Right renal cortex interstitium (tissue), 3 donors: ENCODE measurements at places on chromosomes 4 and X. TPM values are rescaled to one million over a fixed set of nuclear protein-coding genes. Genes with fewer than 3 reads are reported as not detected.
A peak's percentile ranks its signal among the peaks of the same experiment; 100 is the strongest.

GRCh38 chr4:45663003-45663402 is 460.9 kb downstream of the GABRG1 start:
- peak; percentile 16 for DNase-seq

DNA sequence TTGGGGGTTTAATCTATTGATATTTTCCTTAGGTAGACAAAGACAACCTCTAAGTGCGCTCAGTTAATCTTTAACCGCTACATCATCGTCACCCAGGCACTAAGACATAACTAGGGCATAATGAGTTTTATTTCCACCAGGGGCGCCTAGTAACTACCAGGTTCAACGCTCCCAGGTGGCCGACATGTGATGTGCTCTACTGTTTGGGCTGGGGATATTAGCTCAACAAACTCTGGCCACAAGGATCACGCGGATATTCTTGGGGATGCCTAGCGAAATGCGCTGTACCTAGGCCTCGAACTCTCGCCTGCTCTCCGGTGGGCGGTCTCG is 915 bp upstream of the RAB33B start:
- peak; percentile 44 for DNase-seq

GRCh38 chr4:3419836-3420605 is 21.7 kb upstream of the HGFAC start:
- DNase-seq, result no peak

The PDLIM3 gene
- 3.6 TPM for polyA plus RNA-seq

DNA sequence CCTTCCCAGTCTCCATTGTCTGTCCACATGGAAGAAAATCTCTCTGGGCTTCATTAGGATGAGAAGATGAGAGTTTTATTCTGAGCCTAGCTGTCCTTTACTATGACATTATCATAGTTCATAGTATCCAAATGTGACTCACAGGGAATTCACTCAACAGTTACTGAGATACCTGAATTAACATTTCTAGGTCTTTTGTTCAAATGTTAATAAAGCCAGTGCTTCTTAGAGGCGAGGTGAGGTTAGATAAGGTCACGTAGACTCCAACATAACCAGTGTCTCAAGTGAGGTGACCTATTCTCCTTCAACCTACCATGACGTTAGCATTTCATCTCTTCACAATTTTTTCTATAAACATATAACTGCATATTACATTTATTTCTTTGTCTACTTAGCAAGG is 67.2 kb downstream of the PALLD start:
- no peak for DNase-seq

DNA sequence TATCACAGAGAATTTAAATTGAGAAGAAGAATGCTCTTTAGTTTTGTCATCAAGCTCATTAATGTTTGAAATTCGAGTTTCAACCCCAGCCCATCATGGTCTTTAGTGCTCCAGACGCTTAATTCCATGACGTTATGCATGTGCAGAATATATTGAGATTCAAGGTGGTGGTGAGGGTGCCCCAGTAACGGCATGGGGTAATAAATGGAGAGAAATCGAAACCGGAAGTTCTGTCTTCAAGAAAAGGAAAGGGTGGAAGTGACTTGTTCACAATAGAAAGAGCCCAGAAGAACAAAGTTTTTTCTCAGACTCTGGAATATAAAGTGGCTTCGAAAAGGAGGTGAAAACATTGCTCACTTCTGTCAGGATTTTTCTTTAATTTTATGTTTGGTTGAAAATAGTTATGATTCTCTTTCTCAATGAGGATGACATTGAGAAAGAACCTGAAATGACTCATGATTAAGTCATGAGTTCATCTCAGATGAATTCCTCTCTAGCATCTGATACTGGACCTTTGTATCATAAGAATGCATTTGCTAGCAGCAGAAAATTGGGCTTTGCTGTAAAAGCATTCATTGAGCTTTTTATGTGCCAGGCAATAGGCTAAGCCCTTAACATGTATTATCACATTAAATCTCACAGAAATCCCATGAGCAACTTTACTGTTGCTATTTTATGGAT is 779 bp upstream of the DDX60L start:
- no peak for DNase-seq

The SPRY1 gene
- polyA plus RNA-seq, result 85.3 TPM

The SPANXC gene
- not detected for polyA plus RNA-seq

GRCh38 chr4:173151496-173151895 is 17.1 kb upstream of the GALNT7 start:
- DNase-seq, result no peak

The RGN gene
- polyA plus RNA-seq, result 31.0 TPM
